ENCODE measurements at places on chromosomes 5 and 9.

- DNase-seq, result no peak
Measured at GRCh38 chr9:94176608-94177007, 82.5 kb upstream of the ZNF169 start.

GRCh38 chr9:33139421-33140228, 27.5 kb downstream of the B4GALT1 start:
- no peak for DNase-seq

DNA sequence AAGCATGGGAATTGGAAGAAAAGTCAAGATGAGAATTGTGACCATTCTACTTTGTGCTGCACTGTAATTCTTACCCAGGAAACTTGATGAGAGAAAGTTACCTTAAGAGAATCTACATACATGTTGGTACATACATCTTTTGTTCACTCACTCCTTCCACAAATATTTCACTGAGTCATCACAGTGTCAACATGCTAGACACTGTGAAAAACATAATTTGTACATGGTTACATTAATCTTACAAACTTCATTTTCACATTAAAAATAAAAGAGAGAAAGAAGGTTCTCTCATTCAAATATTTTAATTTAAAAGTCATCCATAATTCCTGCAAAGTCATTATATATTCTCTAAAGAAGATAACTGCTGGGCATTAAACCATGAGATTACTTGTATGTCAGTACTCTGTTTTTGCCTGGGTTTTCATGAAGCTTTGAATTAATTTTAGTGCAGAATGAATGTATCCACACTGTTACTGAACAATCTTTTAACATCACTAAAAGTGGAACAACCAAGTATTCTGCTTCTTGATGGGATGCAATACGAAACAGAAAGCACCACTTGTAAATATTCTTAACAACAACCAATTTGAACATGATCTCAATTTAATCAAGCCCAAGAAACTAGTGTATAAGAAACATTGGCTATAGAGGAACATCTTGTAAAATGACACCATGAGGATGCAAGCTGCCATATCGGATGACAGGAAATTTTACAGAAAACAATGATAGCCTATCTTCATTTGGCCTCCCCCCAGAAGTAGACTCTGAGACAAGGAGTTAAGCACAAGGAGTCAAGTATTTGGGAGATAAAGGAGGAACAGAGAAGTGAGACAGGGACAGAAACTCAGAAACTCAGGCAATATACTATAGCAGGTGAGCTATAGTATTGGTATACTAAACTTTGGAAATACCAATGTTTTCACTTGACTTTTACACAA, 28.4 kb downstream of the ERP44 start:
- no peak for DNase-seq

DNA sequence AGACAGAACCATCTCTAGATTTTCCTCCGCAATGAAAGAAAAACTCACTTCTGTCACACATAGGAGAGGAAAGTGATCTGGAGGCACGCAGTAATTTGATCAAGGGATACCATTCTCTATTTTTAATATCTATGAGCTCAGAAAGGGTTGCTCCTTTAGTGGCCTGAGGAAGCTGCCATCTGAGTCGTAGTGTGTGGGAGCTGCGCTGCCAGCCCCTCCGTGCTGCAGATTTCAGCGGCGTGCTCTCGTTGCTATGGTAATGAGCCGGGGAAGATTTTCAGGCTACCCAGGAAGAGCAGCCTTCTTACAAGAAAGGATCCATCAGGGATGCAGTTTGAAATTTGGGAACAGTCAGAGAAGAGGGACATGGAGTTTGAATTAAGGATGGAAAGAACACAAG, 17.1 kb upstream of the GOLM1 start:
- no peak for DNase-seq

- DNase-seq, result no peak
Measured at GRCh38 chr5:16529306-16529705, 63.7 kb upstream of the ZNF622 start.

DNA sequence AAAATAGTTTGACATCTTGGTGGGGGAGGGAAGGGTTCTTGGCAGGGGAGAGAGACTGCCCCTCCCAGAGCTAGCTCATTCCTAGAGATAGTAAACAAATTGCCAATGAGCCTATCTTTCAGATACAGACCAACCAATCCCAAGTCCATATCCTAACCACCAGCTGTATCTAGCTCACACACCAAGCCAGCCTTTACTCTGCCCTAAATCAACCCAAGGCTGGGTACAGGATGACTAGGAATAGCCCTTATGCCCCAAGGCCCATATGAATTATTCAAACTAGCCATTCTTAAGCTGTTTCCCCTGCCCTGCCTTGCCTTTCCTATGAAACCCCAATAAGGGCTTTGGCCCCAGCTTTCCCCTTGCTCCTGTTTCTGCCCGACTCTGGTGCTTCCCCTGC, 281.3 kb upstream of the PANK3 start:
- DNase-seq, result no peak

DNA sequence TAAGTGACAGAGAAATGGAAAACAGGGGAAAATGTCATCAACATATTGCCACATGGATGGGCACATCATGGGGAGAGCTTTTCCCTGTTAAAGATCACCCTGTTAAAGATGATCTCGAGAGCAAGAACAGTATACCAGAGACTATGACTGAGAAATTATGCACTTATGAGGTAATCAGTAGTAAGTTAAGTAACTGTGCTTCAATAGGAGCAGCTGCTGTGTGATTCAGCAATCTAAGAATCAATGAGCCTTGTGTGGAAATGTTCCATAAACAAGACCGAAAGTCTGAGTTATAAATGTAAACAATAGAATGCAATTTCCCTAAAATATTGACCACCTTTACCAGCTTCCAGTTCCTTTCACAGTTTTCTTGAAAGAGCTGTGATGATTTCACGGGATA, 582.3 kb downstream of the CAAP1 start:
- DNase-seq, result no peak

- DNase-seq, result no peak
Measured at GRCh38 chr9:108041551-108041950, 552.0 kb upstream of the KLF4 start.

DNA sequence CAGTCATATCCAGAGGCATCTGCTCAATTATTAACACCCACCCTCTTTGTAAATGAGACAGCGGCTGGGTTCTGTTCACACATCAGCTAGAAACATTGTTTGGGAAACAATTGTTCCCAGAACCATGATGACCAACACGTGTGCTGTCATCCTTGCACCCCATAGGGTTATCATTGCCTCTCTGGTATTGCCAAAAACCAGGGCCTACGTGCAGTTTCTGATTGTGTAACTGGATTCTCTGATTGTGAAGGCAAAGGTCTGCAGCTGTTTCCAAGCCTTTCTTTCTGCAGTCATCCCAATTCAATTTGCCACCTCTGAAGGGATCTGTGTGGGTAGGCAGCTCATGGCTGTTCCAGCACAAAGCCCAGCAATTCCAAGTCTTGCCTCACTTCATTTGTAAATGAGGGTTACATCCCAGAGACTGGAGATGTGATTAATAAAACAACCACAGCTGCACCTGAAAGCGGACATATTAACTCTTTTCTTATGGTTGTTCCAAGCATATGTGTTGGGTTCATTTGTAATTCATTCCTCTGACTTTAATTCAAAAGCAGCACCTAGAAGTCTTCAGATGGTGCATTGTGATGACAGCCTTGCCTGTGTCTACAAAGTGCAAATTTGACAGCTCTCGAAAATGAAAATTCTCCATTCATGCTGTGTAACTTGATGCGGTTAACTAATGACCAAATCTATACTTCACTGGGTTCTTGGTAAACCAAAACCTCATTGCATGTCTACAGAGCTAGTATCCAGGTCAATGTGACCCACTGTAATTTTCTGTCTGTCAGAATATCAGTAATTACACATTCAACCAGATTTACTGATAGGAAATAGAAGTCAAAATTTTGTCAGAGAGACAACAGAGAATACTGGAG, 66.6 kb downstream of the YIPF5 start:
- no peak for DNase-seq

DNA sequence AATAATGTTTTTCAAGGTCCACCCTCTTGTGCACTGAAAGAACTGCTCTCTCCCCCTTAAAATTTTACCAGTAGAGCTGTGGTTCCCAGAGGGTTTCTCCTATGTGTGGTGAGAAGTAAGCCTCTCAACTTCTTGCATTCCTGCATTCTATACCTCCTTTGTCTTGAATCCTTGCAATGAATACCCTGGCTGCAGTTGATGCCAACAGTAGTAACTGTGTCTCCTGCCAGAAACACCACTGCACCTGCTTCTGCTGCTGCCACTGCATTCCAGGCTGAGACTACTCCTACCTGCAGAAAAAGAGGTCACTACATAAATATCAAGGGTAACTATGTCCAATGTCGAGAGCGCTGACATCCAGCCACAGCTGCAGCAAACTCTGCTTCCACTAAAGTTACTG, 203.7 kb downstream of the TMEM167A start:
- DNase-seq, result no peak

DNA sequence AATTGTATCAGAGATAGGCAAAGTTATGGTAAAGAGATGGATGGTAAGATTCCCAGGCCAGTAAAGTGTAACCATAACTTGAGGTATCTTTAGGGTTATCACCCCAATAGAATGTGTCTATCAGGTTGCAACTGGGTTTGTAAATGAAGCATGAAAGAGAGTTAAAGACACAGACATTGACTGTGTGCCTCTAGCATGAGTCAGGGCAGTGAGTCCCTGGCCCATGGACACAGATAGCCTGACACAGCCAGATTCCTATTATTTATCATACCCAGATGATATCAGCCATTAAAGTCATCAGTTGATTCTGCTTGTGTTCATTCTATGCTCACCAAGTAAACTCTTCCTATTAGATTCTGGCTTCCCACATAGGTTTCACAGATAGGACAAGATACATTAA, 33.5 kb upstream of the SNAPC3 start:
- no peak for DNase-seq

DNA sequence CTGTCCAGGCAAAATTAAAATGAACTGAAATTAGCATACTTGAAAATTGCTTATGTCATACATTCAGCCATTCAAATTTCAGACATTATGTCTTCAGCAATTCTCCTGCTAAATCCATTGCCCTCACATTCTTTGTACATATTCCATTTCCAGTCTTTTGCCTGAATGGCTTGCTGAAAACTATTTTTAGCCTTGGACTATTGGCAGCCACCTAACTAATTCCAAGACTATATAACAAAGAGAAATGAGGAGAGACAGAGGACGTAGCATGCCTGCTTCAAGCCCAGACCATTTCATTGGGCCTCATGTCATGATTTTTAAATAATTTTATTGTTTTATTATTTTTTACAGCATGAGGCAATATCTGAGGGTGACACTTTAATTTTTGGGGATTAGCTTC, 100.3 kb downstream of the MRPS30 start:
- no peak for DNase-seq

- DNase-seq, result no peak
Measured at GRCh38 chr9:72012646-72013045, 47.8 kb downstream of the C9orf57 start.

GRCh38 chr5:170319301-170319700, 21.7 kb upstream of the LCP2 start:
- DNase-seq, result no peak

GRCh38 chr5:8522646-8523045, 653.7 kb downstream of the MTRR start:
- DNase-seq, result no peak

- DNase-seq, result no peak
Measured at GRCh38 chr5:136666970-136667620, 301.8 kb upstream of the TRPC7 start.

DNA sequence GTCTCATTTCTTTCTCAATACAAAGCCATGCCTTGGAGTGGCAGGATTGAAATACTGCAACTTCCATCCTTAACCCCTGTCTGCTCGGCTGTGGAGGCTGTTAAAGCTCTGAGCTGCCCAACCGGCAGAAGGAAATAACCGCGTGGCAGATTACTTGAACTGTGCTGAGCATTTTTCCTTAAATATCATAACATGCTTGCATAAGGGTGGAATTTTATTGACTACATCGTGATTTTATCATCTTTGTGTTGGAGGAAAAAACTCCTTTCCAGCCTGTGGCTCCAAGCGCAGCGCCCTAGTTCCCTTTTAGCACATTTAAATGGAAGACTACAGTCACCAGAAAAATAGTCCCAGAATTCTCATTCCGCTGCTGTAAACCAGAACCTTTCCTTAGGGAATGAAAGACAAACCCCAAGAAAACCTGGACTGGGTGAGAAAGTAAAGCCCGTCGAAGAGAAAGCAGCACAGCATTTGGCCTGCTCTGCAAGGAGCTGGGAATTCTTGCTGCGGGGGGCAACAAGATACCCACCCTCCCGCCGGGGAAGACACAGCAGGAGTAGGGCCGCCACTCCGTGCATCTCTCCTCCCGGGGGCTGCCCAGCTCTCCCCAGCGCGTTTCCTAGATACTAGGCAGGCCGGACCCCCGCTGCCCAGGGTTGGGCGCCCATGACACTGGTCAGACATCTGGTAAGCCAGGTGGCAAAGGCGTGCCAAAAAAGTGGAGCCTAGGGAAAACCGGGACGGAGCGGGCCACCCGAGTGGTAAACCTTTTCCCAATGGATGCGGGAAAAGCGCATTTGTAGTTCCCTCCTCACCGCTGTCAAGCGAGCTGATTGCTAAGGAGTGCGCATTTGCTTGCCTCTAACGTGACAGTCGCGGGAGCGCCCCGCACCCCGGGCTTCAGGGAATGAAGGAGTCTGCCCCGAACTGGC, 1.3 kb downstream of the SHC3 start:
- DNase-seq, result no peak
